Activated CD8-positive, alpha-beta memory T cell treated with anti-CD3 and anti-CD28 coated beads for 1 hour (primary cell): ENCODE measurements at places on chromosomes 1 and 21.

DNA sequence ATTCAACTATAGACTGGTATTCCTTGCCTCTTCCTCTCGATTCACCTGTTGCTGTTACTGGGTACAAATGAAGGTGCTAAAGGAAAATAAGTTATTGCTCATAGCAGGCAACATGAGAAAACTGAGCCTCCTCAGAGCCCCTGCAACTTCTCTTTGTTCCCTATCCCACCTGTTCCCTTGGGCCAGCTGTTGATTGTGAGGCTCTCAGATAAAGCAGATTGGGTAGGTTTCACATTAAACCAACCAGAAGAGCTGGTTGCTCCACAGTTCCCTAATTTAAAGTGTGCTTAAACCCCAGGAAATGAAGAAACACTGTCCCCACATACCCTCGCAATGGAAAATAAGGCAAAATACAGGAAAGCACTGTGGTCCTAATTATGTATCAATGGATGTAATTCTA is 4.8 kb downstream of the DEDD start:
- DNase-seq: no peak

DNA sequence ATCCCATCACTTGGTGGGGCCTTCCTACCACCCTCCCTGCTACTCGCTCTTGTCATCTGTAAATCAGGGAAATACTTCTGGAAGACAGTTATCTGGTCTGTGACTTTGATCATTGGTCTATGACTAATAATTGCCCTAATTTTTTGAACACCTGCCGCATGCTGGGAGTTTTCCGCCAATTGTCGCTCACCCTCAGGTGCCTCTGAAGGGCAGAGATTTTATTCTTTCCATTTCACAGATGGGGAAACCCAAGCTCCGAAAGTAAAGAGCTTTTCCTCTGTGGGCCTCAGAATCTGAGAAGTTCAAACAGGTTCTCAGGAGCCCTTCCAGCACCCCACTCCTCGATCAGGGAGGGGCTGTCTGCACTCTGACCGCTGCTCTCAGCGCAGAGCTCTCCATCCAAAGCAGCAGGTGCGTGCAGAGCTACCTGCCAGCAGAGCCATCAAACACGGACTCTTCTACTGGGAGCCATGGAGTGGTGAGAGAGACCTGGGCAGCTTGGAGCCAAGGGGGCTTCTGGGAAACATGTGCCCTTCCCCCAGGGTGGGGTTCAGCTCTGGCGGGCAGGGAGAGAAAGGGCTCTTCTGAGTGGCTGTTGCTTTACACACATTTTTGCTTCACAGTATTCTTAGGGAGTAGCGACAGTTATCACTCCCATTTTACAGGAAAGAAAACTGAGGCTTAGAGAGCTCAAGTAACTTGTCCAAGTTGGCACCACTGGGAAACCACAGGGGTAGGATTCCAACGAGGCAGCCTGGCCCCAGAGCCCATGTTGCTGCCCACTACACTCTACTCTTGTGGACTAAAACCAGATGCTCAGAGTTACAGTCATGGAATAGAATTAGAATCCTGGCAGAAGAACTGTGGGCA is 5.8 kb upstream of the RUNX3 start:
- no peak for DNase-seq

- no peak for DNase-seq
Measured at GRCh38 chr1:52677076-52677806, 20.9 kb downstream of the COA7 start.

DNA sequence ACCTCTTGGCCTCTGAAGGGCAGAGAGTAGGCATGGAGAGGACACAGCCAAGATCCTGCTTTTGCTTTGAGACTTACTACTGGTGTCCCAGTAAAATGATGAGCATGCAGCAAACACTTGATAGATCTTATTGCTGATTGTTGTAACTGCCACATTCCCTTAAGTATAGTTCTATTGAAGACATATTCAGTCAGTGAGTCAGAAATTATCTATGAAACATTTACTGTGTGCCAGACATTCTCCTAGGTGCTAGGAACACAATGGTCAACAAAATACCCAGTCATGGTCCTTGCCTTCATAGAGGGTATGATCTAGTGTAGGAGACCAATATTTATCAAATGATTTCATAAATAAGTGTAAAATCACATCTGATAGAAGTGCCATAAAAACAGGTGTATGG is 13.6 kb downstream of the STYXL2 start:
- no peak for DNase-seq

DNA sequence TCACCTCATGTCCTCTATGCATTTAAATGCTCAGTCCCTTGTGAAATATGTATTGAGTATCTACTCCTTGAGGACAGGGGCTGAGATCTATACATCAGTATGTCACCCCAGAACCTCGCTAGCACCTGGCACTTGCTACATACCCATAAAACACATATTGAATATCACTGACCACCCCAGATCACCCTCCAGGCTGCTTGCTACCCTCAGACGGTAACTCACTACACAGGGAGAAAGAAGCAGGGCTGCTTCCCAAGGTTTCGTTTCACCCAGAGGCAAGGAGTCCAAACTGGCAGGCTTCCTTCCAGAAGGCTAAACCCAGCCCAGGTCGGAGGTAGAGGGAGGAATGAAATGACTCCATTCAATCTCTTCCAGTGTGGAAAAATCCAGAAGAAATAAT is 8.5 kb downstream of the INKA2 start:
- DNase-seq: no peak

GRCh38 chr21:33552093-33552998 is 9.5 kb downstream of the SON start:
- DNase-seq: no peak

DNA sequence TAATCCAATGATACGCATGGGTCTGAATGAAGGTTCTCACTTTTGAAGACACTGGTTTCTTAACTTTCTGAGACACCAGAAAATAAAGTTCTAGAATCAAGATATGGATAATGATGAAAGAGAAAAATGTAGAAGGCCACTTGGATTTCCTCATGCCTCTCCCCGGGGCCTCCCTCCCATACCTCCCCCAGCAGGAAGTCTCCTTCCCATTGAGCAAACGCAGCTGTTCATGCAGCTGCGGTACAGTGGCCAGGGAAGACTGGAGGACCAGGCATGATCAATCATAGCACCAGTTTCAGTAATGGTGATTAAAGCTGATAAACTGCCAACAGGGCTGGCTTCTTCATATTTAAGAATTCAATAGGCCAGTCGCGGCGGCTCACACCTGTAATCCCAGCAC is 10.9 kb upstream of the UBR4 start:
- DNase-seq: no peak

DNA sequence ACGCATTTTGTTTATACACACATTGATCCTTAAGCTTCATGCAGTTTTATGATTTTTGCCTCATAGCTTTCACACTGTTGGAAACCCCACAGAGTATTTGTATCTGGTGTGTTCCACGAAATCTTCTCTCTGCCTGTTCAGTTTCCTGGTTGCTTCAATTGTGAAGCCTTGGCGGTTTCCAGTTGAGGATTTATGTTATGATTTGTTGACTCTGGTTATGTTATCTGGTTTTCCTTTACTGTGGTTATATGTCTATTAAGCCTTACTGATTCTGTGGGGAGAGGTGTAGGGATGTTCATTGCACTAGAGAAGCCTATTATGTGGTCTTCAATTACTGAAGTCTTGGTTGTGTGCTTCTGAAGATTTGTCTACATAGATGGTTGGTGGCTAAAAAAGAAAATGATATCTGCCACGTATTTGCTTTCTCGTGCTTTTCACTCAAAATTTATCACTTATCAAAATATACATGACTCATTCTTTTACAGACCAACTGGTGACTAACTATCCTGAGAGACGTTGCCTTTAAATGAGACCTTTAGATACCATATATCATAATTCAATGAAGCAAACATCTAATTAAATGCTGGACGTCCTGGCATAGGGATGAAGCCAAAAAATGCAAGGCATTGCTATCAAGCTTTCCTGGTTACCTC is 488.0 kb upstream of the B3GALT2 start:
- no peak for DNase-seq

- DNase-seq: no peak
Measured at GRCh38 chr1:106613861-106614260, 442.6 kb upstream of the PRMT6 start.

GRCh38 chr1:89041721-89042120 is 19.1 kb upstream of the GBP3 start:
- DNase-seq: no peak

DNA sequence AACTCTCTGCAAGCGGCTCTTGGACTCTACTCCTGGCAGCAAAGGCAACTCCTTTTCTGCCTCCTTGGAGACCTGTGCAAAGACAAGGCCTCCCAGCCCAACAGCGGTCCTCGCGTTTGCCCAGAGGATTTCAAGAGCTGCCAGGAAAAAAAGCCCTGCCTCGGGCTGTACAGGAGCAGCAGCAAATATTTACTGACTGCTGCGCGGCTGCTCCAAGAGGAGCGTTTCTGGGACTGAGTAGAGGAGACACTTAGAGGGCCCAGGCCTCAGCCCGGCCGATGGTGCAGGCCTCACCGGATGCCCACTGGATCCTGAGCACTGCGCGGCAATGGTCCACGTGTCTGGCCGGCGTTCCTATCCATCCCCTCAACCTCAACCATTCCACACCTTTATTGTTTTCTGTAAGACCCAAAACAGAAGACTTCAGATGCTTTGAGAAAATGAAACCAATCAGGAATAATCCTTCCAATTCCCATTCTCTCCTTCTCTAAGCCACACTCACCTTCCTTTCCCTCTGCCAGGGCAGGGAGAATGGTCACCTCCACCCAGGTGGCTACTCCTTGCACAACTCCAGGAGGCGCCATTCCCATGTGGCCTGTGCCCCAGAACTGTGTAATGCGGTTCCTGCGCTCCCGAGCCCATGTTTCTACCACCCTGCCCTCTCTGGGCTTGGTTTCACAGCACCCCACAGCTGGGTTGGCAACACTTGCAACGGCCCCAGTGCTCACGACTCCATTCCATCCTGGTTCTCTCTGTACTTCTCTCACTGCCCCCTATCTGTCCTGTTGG is 215.8 kb downstream of the TRABD2B start:
- DNase-seq: no peak

- DNase-seq: no peak
Measured at GRCh38 chr1:119623678-119624077, 24.4 kb downstream of the ZNF697 start.

DNA sequence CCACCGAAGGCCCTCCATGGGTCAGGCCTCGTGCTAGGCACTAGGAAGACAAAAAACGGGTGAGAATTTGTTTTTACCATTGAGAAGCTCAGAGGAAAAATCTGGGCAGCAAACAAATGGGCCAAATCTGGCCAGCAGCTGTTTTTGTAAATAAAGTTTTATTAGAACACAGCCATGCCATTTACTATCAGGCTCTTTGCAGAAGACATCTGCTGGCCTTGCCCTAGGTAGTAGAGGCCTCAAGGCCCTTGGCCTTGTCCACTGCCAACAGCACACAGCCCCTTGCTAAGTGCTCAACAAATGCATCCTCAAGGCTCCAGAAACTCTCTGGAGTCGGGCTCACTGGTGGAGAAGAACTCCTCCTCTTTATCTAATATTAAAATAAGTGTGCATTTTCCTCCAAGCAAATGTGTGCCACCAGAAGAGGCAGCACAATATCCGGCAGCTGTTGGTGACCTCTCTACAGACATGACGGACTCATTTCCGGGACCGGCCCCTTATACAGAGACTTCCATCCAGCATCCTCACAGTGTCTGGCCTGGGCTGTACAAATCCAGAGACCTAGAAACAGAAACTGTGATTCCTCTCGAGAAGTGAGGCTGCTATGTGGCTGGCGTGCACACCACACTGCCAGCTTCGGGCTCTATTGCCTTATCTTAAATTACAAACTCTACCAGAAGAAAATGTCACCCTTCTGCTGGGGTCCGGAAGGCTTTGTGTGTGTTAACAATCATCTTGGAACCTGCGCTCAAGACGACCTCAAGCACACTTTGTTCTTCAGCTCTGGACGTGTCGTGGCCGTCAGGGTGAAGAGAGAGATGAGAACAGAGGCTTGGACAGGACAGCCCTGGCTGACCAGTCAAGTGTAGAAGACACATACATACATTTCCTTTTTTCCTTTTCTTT is 203.9 kb downstream of the TOMM20 start:
- DNase-seq: no peak

DNA sequence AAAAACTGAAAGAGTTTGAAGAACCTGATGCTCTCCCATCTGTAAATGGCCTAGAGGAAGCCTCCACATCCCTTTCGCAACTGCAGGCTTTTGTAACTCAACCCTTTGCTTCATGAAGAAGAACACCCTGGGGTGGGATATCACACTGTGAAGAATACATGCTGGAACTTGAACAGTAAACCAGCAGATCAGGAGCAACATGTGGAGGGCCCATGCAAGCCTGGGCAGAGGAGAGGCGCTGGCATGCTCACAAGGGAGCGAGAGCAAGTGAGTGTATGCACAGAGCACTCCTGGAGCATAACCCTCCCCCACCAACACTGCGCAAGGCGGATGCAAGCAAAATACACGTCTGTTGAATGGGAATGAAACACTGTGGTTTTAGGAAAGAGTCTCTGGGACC is 24.6 kb upstream of the SPAG17 start:
- no peak for DNase-seq

DNA sequence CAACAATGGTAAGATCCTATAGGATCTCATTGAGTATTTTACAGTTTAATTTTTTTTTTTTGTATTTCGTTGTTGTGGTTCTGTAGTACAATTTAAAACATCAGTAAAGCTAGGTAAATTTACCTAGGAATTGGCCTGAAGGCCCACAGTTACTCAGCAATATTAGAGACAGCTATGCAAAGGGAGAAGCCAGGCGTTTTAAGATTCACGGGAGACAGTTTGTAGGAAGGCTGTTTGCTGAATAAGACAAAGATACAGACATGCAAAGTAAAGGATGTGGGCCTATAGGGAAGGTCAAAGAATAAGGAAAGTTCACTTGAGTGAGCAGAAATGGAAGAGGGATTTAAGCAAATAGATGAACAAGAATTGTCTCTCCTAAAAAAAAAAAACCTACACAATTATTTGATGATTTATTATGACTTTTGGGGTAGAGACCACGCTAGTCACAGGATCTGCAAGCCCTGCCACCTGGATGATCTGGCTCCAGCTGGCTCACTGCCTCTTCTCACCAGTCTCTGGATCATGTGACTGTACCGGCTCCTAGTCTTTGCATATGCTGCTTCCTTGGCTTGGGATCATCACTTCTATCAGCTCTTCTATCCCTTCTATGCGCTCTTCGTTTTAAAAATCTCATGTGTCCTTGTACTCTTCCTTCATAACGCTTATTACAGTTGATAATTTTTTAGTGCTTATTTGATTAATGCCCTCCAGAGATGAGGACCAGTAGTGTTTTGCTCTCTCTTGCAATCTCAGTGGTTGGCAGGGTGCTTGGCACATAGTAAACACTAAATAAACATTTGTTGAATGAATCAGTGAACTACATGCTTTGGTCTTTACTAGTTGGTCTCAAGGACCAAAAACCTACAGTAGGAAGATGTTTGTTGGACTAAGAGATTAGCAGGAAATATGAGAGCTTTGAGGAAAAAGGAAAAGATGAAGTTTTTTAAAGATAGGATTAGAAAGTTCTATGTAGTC is 14.1 kb downstream of the DYRK1A start:
- DNase-seq: no peak

DNA sequence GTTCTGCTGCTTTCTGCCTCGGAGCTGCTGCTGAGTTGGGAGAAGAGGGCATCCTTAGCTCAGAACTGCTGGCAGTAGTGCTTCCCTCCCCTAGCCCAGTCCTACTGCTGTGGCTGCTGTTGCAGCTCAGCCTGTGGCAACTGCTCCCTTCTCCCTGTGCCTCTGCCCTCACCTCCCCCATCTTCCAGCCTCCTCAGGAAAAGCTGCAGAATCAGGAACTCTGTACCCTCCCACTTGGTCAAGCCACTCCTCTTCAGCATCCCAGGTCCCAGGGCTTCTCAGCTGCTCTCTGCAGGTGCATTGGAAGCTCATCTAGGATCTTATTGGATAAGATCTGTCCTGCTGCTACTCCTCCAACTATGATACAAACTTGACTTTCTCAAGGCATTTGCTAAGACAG is 316.7 kb downstream of the BRINP2 start:
- DNase-seq: no peak

GRCh38 chr1:169160845-169161495 is 54.5 kb downstream of the ATP1B1 start:
- no peak for DNase-seq
